ENCODE measurements at places on chromosomes 7 and 10.

DNA sequence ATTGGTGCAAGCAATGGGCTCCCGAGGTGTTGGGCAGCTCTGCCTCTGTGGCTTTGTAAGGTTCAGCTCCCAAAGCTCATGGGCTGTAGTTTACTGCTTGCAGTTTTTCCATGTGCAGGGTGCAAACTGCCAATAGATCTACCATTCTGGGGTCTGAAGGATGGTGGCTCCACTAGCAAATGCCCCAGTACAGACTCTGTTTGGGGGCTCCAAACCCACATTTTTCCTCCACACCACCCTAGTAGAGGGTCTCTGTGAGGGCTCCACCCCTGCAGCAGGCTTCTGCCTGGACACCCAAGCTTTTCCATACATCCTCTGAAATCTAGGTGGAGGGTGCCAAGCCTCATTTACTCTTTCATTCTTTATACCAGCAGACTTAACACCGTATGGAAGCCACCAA, 17.4 kb upstream of the ZNF37A start:
- no peak for DNase-seq

DNA sequence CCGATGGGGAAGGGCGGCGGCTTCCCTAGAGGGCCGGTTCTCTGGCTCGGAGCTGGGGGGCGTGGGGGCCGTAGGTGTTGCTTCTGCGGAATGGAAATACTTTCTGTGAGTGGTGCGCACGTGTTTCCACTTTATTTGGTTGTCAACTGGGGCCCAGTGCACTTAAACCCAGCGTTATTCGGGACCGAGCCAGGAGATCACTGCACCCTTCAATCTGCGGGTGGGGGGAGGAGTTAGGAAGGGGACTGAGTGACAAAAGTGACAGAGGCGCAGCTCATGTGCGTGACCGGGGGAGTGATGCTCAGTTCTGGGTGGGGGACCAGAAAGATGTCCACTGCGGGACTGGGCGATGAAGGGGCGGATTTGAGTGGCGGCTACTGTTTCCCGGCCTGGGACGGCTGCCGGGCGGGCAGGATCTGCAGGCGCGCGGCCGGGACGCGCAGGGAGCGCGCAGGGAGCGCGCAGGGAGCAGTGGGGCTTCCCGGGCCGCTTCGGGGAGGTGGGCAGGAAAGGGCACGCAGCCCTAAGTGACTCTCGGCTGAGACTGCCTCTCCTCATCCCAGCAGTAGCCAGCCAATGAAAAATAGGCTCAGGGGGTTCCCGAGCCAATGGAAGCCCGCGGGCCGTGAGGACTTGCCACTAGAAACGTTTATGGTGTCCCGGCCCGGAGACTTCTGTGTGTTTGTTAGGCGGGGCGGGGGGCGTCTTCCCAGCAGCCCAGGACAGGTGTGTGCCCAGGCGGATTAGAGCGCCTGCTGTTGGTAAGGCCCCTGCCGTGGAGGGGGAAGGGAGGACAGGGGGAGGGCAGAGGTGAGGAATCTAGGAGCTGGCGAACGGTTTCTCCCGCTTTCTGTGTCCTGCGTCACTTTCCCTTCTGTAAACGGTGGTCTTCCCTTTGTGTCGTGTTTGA, 54.3 kb upstream of the KDM7A start:
- no peak for DNase-seq

DNA sequence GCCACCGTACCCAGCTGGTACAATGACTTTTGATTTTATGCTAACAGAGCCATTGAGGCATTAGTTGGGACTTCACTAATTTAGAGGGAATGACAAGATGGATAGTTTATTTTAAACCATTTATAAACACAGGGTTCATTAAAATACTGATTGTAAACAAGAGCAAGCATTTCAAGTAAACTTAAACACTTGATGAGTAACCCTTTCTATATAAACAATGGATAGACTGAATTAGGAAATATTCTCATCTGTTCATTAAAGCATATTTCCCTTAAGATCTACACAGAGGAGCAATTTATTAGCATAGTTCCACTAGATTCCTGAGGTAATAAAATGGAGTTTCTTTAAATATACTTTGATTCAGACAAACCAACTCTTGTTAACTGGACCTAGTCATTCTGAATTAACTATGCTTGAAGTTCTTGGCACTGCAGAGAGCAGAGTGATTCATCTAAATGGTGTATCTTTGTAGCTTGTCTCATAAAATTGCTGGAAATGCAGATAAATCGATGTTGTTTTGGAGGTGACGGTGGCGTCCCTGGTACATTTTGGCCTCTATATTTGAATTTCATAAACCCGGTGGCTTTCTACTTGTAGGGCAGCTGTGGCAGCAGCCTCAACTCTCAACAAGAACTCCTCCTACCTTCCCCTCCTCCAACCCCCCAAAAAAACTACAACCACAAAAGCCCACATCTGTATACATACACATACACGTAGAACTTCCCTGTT, 15.4 kb upstream of the VDAC2 start:
- DNase-seq: no peak

GRCh38 chr10:71219918-71220688, 7.7 kb downstream of the UNC5B start:
- DNase-seq: no peak

DNA sequence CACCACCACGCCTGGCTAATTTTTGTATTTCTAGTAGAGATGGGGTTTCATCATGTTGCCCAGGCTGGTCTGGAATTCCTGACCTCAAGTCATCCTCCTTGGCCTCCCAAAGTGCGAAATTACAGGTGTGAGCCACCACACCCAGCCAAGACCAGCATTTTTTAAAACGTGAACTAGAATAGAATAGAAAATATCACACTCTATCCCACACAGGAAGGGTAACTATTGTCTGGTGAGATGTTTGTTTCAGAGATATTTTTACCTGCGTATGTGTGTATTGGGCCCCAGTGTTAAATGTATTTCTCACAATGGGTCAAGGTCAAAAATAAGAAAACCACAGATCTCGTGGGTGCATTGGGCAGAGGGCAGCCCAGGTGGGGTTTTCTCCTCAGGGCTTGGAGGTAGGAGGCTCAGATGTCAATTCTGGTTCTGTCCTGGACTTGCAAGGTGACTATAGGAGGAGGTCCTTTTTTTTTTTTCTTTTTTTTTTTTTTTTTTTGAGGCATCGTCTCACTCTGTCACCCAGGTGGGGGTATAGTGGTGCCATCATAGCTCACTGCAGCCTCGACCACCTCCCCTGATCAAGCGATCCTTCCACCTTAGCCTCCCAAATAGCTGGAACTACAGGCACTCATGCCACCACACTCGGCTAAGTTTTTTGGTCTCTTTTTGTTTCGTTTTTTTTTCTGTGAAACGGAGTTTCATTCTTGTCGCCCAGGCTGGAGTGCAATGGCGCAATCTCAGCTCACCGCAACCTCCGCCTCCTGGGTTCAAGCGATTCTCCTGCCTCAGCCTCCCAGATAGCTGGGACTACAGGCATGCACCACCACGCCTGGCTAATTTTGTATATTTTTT, 19.0 kb downstream of the SH2B2 start:
- DNase-seq: no peak

DNA sequence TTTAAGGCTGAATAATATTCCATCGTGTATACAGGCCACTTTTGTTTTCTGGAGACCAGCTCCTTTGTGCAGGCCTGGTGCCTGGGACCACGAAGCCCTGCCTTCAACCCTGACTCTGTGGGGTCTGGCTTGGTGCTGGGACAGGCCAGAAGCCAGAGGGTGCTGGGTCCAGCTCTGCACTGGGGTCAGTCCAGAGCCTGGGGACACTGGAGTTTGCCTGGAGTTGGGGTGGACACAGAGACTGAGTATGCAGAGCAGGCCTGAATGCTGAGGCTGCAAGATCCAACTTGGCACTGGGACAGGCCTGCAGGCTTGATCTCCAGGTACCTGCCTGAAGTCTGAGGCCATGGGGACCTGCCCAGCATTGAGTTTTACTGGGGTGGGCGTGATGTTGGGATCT, 558.8 kb upstream of the CNTNAP2 start:
- DNase-seq: no peak

GRCh38 chr10:17003151-17003550, 126.5 kb downstream of the CUBN start:
- peak; percentile 81 for DNase-seq

GRCh38 chr10:124955868-124956267, 13.9 kb downstream of the ZRANB1 start:
- no peak for DNase-seq

GRCh38 chr7:65971021-65971420, 11.0 kb downstream of the GUSB start:
- no peak for DNase-seq

- DNase-seq: no peak
Measured at GRCh38 chr10:87966459-87966858, 103.0 kb downstream of the PTEN start.

DNA sequence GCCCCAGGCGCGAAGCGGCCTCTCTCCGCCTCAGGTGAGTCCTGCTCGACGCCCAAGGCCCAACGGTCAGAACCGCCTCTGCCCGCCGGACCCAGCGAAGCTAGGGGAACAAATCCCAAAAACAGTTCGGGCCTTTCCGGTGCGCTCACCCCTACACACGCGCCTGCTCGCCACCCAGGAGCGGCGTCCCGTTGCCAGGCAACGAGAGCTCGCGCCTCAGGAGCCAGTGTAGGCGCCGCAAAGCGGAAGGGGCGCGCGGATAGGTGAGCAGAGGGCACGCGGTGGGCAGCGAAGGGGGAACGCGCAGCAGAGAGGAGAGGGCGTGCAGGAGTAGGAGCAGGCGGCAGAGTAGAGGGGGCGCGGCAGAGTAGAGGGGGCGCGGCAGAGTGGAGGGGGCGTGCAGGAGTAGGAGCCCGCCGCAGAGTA, at the start of the genes DYDC1 and DYDC2:
TSS of gene DYDC1 (minus strand) at position 193 of the 426 bp plus-strand sequence. CDS start 4,154 bp downstream, outside the sequence.
TSS of gene DYDC2 (plus strand) at position 219 of the 426 bp plus-strand sequence. CDS start 5,663 bp downstream, outside the sequence.
- no peak for DNase-seq

GRCh38 chr10:73494213-73494612, 1.6 kb downstream of the PPP3CB start:
- no peak for DNase-seq

- no peak for DNase-seq
Measured at GRCh38 chr7:130275826-130276297, 9.2 kb downstream of the CPA2 start.

DNA sequence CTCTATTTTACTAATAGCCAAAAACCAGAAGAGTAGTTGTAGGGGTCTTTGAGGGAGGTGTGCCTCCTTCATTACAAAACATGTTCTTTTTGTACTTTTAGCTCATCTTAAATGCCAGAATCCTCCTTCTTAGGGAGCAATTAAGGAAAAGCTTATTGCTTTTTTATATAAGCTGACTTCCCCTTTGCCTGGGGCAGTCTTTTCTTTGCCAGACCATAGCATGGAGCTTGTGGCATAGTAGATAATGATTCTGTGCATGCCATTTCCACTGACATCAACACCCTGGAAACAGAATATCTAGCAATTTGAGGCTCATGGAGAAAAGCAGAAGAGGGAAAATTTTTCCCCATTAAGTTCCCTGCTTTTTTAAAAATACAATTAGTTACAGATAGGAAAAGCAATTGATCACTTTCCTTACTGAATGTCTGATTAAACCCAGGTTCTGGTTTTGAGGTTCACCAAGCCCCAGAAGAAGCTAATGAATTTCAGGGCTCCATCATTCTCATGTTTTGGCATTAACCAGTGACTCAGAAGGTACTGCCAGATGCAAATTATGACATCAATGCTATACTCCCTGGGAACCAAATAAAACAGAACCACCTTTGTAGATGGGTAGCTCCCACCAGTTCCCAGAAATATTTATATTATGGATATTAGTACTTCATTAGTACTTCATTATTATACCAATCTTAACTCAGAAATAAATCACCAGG, 410.6 kb downstream of the KCNMA1 start:
- DNase-seq: no peak

DNA sequence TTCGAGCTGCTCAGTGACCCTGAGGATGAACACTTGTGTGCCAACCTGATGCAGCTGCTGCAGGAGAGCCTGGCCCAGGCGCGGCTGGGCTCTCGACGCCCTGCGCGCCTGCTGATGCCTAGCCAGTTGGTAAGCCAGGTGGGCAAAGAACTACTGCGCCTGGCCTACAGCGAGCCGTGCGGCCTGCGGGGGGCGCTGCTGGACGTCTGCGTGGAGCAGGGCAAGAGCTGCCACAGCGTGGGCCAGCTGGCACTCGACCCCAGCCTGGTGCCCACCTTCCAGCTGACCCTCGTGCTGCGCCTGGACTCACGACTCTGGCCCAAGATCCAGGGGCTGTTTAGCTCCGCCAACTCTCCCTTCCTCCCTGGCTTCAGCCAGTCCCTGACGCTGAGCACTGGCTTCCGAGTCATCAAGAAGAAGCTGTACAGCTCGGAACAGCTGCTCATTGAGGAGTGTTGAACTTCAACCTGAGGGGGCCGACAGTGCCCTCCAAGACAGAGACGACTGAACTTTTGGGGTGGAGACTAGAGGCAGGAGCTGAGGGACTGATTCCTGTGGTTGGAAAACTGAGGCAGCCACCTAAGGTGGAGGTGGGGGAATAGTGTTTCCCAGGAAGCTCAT, 1.1 kb downstream of the DDIT4 start:
- no peak for DNase-seq

- DNase-seq: peak; percentile 93
Measured at GRCh38 chr7:15461576-15461975, 100.2 kb downstream of the AGMO start.

DNA sequence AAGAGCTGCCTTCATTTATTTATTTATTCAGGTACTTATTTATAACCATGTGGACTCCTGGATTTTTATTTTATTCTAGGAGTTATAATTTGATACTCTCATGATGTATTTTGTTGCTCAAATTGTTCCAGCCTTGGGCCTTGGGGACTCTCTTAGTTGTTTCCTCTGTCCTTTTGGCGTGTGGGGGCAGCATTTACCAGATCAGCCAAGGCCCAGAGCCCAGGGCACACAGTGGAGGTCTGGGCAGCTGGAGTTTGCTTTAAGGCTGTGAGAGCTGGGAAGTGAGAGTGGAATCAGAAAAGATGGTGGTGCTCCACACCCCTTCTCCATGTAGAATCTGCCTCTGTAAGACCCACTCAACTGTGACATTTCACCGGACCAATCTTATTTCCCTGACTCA, 398.9 kb downstream of the RPS24 start:
- DNase-seq: no peak

DNA sequence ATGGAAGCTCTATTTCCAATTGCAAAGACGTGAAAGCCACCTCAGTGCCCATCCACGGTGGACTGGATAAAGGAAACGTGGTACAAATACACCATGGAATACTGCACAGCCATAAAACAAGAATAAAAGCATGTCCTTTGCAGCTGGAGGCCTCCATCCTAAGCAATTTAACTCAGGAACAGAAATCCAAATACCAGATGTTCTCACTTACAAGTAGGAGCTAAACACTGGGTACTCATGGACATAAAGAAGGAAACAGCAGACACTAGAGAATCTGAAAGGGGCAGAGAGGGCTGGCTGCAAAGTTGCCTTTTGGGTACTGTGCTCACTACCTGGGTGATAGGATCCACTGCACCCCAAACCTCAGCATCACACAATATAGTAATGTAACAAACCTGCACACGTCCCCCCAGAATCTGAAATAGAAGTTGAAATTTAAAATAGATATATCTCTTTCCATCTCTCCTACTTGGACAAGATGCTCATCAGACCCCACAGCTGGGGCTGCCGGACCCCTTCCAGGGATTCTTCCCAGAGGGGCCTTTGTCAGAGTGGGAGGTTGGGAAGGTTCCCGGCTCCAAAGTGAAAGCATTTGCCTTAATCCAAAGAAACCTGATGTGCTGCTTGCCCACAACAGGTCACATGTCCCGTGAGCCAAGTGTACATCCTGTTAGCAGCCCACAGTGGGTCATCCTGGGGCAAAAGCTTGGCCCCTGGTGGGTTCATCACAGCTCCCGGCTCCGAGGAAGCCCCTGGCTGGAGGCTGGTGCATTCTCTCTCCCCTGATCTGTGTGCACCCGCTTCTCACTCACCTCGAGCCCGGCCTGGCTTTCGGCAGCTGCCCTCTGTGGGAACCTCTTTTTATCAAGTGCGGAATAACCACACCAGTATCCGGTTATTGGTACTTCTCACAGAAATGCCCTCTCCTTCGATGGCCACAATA, 172.3 kb upstream of the PPP2R2D start:
- DNase-seq: no peak

GRCh38 chr7:87330942-87331341, 14.5 kb upstream of the CROT start:
- DNase-seq: no peak
